ENCODE measurements at places on chromosomes 7 and 10. TPM values are rescaled to one million over a fixed set of nuclear protein-coding genes. Genes with fewer than 3 reads are reported as not detected.

HOXA5 gene
- 0.96 TPM for total RNA-seq

IFIT1B gene
- total RNA-seq: not detected

ACTR3C gene
- 4.1 TPM for total RNA-seq

PBLD gene
- 4.5 TPM for total RNA-seq

MBLAC1 gene
- 6.1 TPM for total RNA-seq

SYT15B gene
- 1.5 TPM for total RNA-seq

HOXA13 gene
- not detected for total RNA-seq

MSMB gene
- total RNA-seq: not detected

LRRD1 gene
- not detected for total RNA-seq

OLAH gene
- not detected for total RNA-seq

CHRM2 gene
- total RNA-seq: 55.3 TPM

XRCC2 gene
- 0.48 TPM for total RNA-seq

ANKRD30A gene
- not detected for total RNA-seq

C10orf90 gene
- 0.43 TPM for total RNA-seq

AIFM2 gene
- 12.0 TPM for total RNA-seq

FGL2 gene
- total RNA-seq: 18.0 TPM

STOX1 gene
- total RNA-seq: 0.47 TPM

MNX1 gene
- not detected for total RNA-seq

TMEM225B gene
- total RNA-seq: not detected

KIAA1217 gene
- 33.3 TPM for total RNA-seq

TFAM gene
- 15.1 TPM for total RNA-seq
